ENCODE measurements at places on chromosomes 1 and 21.
A peak's percentile ranks its signal among the peaks of the same experiment; 100 is the strongest.

DNA sequence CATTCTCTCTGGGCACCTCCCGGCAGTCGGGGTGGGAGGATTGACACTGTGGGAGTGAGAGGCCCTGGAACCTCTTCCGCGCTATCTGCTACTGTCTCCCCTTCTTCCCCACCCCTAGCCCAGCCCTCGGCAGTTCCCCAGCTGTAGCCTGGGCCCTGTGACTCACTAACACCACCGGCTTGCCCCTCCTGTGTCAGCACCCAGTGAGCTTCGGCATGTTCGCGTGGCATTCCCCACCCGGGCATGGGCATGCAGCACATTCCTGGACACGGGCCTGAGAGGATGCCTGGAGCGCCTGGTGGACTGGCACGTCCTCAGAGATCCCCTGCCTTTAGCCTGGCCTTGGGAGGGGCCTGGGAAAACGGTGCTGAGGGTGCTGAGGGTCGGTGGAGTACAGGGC is 1.3 kb downstream of the CDK18 start:
- no peak for DNase-seq

DNA sequence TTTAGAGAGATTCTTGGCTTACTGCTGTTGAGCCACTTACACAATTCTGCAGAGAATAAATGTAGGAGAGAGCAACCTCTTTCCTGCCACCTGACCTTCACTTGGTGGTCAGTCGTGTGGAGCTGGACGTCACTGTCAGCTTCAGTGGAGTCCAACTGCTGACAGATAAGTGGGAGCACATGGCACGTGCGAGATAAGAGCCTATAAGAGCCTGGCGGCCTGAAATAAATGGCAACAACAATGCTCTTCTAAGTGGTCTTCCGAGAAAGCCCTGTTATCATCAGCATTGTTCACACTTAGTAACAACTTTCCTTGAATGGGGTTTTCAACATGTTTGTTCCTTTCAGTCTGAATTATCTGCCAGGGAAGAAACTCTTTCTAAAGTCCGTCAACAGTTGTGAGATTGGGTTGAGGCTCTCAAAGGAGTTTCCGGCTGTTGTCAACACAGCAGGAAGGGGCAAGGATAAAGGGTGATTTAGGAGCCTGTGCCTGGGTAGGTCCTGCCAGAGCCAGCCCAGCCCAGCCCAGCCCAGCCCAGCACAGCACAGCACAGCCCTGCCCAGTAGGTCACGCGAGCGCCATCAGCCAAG is 57.2 kb upstream of the RUNX1 start:
- no peak for DNase-seq

- no peak for DNase-seq
These were observed 12.6 kb downstream of the LRRC8D start for GRCh38 chr1:89833183-89834082.

- no peak for DNase-seq
These were observed 618.2 kb upstream of the CAMK1G start for GRCh38 chr1:208965351-208965750.

- no peak for DNase-seq
These were observed 61.4 kb upstream of the TNFSF18 start for GRCh38 chr1:173112129-173112528.

DNA sequence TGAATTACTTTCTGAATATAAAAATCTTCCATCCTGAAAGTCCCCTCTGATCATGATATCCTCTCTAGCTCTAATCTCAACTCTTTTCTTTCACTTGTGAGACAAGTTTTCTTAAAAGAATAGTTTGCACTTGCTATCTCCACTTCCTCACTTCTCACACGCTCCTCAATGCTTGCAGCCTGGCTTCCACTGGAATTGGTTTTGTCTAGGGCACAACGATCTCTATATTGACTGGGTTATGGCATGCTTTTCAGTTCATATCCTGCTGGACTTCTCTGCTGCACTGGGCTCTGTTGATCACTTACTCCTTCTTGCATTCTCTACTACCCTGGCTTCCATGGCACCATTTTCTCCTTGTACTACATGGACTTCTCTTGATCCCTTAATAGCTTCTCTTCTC is 474 bp downstream of the FCRLA start:
- no peak for DNase-seq

- no peak for DNase-seq
These were observed 9.7 kb upstream of the IFI16 start for GRCh38 chr1:159000070-159000409.

DNA sequence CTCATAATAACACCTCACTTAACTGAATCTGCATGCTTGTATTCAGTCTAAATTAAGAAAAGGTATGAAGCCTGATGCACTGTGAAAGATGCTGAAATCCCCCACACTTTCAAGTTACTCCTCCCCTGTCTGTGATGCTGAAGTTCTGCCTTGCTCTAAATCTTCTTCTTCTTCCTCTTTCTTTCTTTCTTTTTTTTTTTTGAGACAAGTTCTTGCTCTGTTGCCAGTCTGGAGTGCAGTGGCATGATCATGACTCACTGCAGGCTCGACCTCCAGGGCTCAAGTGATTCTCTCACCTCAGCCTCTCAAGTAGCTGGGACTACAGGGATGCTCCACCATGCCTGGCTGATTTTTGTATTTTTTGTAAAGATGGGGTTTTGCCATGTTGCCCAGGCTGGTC is 231.0 kb upstream of the B3GALT2 start:
- no peak for DNase-seq

- no peak for DNase-seq
These were observed 181.1 kb downstream of the KCNK2 start for GRCh38 chr1:215263636-215264035.

DNA sequence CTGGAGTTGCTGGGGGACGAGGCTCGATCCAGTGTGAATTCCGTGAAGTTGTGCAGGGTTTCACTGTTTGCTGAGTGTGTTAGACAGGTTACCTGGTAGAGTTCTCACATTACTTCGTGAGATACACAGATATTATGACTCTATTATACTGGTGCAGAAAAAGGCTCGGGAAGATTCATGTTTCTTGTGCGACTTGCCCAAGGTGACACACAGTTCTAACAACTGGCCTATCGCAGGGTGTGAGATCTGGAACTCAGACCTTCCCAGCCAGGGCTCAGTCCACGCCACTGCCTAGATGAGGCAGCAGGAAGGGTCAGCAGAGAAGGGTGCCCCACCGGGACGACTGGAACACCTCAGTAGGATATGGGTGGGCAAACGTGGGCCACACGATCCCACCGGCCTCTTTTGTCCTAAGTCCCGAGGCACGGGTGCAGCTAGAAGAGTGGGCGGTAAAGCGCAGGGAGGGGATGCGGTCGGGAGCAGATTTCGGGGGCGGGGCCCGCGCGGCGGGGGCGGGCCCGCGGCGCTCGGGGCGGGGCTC is 296 bp upstream of the RNPEP start:
- peak; percentile 75 for DNase-seq

DNA sequence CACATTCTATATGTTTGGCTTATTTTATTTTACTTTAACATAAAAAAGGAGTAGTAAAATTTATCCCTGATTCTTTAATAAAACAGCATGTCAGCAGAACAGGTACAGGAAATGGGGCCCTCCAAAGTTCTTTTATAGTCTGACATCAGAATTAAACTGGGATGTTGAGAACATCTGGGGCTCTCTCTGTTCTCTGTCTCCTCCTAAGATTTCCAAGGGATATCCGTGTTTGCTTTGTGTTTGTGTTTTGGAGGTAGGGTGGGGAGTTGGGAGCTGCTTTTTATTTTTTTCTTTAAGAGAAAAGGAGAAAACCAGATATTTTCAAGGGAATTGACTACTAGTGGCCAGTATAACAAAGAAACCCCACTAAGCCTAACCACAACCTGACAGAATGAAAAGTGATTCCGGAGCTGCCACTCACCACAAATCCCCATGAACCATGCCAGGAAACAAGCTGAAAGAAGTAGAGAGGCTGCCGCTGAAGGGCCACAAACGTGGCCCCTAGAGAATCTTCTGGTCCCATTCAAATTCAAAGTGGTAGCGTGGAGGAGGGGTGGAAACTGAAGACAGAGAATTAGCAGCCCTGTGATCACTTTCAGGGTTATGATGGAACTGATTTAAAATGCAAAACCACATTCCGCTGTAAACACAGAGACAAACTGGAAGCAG is 369.6 kb upstream of the ADGRL2 start:
- no peak for DNase-seq

GRCh38 chr1:51222809-51223208 is 13.3 kb upstream of the RNF11 start:
- DNase-seq, result no peak

GRCh38 chr1:202198366-202198724 is 4.7 kb downstream of the LGR6 start:
- no peak for DNase-seq

GRCh38 chr1:48687282-48688045 is 89.2 kb downstream of the BEND5 start:
- no peak for DNase-seq

All from 8988T (cell line).